Anterior cingulate cortex (tissue), 58 donors: ENCODE measurements at places on chromosomes 3 and 15.

DNA sequence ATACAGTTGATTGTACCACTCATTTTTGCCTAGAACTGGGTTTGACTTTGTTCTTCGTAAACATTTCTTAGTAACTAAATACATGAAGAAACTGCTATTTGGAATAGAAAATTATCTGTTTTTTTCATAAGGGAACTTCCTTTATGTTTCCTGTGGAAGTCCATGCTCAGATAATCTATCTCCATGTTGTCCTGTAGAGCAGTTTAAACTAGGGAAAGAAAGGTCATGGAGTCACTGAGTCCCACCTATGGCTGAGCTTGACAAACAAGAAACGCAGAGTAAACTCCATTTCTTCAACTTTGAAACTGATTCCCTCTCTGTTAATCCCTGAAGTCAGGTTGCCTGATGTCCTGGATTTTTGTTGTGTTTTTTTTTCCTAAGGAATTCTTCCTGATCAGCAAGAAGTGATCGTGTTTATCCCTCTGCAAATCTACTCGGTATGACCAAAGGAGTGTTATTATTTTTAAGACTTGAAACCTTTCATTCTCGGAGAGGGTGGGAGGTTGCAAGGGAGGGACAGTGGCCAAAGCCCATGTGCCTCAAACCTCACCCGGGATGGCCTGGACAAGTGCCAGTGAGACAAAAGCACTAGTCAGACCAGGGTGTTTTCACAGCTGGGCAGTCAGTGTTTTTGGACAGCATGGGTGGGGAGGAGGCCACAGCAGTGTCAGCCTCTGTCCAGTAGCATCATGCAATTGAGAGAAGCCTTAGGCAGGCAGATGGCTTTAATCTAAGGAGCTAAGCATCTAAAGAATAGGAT lies 129.8 kb upstream of the PHLDB2 start:
- no peak for DNase-seq

GRCh38 chr3:16378920-16379319 lies 113.9 kb downstream of the OXNAD1 start:
- no peak for DNase-seq

DNA sequence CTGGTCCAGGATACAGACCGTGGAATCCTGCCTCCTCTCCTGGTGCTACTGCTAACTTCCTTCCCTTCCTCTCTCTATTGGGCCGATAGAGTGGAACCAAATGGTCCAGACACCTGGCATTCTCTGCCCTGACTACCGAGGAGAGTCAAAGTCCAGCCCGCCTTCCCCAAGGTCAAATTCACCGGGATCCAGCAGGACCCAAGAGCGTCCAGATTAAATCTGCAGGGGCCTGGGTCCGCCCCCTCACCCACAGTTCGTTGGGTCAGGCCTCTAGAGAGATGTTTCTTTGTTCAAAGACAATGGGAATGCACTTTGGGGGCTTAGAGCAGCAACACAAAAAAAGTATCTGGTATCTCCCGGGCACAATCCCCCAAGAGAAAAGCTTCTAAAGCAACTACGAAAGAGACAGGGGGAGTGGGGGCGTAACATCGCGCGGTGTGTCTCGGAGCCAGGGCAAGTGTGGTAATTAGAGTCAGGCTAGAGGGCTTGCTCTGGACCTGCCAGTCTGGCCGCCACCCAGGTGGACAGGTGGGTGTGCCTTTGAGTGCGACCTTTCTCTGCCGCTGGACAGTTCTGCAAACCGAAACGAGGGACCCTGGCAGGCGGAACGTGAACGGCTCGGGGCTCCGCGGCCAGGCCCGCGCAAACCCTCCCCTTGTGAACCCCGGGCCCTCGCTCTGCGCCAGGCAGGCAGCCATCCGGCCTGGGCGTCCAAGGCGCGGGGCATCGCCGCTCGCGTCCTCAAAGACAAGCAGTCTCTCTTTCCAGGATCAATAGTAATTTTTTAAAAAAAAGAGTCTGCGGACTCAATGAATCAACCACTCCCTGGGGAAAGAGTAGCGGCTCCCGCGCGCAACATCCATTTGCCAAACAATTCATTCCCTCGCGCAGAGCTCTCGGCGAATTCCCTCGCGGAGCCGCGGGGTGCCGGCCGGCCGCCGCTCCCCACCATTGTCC lies 806 bp downstream of the KLHL25 start:
- DNase-seq: no peak

GRCh38 chr15:51751697-51752683 lies 593 bp downstream of the TMOD2 start:
- DNase-seq: peak; percentile 26

- DNase-seq: no peak
Observed at GRCh38 chr3:56282341-56282740, 185.9 kb downstream of the ERC2 start.
